ENCODE measurements at places on chromosomes 2 and 18.
A peak's percentile ranks its signal among the peaks of the same experiment; 100 is the strongest.

- no peak for DNase-seq
These were observed 175.4 kb downstream of the NRP2 start for GRCh38 chr2:205857520-205858237.

- DNase-seq: peak; percentile 14
These were observed 146.7 kb downstream of the TSN start for GRCh38 chr2:121902171-121902591.

DNA sequence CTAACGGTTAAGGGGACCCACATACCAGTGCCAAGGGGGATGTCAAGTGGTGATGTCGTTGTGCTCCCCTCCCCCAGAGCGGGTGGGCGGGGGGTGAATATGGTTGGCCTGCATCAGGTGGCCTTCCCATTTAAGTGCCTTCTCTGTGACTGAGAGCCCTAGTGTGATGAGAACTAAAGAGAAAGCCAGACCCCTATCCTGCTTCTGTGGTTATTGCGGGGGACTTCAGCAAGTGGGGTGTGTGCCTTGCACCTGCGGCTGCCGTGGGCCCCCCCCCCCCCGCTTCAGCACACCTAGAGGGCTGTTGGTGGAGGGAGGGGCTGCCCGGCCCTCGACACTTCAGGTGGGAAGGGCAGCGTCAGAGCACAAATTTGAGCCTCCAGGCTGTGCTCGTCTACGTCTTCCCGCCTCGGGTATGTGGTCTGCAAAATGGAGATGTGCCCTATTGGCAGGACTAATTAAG is 6.1 kb downstream of the CTDSP1 start:
- no peak for DNase-seq

GRCh38 chr2:28142386-28142785 is 250.3 kb upstream of the FOSL2 start:
- DNase-seq: no peak

DNA sequence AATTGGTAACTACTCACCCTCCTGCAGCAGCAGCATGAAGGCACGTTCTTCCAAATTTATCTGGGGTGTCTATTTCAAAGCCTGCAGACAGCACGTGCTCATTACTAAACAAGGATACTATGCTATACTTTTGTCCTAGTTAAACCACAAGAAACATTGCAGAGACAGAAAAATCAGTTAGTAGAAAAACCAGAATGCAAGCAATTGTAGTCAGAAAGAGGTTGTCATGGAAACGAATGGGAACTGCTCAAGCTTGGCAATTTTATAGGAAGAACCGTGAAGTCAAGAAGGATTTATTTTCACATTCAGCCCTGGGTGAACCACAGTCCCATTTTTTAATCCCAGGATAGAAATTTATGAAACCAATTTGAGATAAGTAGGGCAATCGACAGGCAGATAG is 162.2 kb upstream of the PGAP1 start:
- peak; percentile 68 for DNase-seq

- peak; percentile 89 for DNase-seq
These were observed 163.5 kb downstream of the UXS1 start for GRCh38 chr2:106030287-106031268.

GRCh38 chr2:197885587-197885986 is 81.2 kb downstream of the PLCL1 start:
- DNase-seq: no peak

- DNase-seq: no peak
These were observed 130.2 kb downstream of the SMAD2 start for GRCh38 chr18:47800248-47800647.

DNA sequence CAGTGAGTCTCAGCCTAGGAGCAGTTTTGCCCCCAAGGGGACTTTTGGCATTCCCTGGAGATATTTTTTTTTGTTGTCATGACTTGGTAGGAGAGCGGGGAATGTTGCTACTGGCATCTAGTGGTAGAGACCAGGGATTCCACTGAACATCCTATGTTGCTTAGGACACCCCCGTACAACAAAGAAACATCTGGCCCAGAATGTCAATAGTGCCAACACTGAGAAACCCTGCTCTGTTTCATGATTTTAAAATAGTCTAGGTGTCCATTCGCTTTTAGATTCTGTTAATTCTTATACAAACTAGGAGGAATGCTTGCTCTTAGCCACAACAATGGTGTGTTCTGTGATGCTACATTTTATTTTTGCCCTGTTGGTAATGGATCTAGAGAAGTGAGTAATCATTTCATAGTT is 225.8 kb upstream of the SIX3 start:
- peak; percentile 31 for DNase-seq

DNA sequence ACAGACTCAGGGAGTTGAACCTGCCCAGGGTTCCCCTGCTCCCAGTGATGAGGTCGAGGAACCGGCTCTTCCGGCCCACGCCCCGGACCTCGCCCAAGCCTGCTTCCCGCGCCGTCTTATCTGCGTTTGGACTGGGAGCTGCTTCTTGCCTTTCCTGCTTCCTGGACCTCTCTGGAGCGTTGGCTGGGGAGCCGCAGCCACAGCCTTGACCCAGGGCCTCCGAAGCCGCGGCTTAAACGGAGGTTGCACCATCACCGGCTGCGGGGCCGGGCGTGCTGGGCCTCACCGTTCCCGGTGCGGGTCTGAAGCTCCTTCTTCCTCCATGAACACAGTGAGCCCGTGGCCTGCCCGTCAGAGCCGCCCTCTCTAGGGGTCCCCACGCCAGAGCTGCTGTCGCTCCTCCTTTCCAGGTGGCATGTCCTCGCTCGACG is 13.3 kb downstream of the NTSR2 start:
- DNase-seq: peak; percentile 58

DNA sequence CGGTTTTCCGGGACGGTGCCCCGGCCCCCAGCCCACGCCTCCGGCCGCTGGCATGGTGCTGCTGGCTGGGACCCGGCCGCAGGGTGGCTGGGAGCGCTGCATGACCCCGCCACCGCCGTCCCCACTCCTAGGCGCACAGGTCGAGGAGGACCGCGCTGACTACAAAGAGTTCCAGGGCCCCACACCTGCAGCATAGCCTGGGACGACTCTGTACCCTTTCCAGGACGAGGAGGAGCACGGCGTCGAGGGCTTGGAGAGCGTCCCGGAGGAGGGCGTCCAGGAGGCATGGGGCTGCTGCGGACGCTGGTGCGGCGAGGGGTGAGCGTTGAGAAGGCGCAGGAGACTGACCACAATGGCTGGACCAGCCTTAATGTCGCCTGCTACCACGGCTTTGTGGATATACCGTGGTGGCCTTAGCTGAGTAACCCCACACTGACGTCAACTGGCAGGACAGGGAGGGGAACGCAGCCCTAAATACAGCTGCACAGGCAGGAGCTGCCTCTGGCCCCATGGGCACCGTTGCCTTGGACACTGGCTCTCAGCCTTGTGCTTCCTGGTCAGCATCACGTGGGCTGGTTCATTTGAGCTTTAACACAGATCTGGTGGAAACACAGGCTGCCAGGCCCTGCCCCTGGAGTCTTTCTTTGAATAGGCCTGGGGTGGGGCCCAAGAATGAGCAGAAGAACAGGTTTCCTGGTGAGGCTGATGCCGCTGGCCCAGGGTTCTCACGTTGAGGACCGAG is 40.9 kb upstream of the TRIM43B start:
- peak; percentile 70 for DNase-seq

- peak; percentile 42 for DNase-seq
These were observed 2.4 kb downstream of the SPRED2 start for GRCh38 chr2:65429786-65430602.

GRCh38 chr18:46301571-46301970 is 197.4 kb downstream of the HAUS1 start:
- no peak for DNase-seq

DNA sequence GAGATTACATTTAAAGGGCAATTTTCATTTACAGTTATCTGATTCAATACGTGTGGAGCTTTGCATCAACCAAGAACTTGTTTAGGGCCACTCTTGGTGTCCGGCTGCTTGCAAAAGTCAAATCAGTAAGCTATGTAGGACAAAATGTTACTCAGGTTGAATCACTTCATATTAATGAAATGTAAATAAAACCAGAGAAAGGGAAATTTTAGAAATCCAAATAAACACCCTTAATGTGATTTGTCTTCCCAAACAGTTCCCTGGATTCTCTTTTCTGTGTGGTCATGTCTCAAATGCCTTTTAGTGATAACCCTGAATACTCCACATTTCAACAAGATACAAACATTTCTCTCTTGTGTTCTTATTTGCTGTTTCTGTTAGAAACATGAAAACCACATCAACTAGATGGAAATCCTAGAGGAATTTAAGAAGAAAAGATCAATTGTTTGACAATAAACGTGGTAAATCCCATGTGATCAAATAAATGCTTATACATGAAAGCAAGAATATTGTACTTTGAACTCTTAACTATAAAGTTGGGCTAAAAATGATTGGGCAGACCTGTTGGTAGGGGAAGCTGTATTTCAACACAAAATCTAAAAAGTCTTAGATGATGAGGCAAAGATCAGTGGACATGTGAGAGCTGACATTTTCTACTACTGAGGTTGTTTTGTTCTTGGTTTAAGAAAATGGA is 101.3 kb downstream of the CDC42EP3 start:
- no peak for DNase-seq

GRCh38 chr2:16141641-16141921 is 201.2 kb downstream of the MYCN start:
- DNase-seq: no peak

DNA sequence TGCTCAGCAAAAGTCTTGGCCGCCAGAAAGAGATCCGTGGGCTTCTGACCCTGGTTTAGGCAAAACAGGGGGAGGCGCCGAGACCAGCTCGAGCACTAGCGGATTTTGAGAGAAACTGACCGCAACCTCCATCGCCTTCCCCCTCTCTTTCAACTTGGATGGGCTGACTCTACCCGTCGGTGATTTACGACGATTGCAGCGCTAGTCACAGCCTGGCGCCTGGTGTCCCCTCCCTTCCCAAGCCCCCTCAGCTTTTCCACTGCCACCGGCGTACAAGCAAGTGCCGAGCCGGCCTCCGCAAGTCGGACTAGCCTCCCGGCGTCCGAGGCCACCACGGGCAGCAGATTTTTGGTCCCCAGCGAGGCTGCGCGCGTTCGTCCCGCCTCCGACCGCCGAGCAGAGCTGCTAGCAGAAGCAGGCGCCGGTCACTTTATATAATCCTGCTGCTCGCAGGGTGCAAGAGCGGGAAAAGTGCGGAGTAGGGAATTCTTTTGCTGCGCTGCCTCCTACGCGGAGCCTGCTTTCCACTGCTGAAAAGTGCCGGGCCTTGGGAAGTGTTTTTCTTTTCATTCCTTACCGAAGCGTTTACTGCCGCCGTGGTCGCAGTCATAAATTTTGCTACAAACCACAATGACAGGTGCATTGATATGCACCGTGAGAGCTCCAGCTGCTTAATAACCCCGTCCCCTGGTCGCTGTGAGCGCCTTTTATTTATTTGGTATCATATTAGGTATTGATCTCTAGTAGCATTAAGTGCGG is 7.7 kb downstream of the HOXD3 start:
- DNase-seq: no peak

- no peak for DNase-seq
These were observed 107.3 kb downstream of the CABYR start for GRCh38 chr18:24246143-24246542.

- no peak for DNase-seq
These were observed 201.8 kb upstream of the ZNF521 start for GRCh38 chr18:25553631-25554263.

DNA sequence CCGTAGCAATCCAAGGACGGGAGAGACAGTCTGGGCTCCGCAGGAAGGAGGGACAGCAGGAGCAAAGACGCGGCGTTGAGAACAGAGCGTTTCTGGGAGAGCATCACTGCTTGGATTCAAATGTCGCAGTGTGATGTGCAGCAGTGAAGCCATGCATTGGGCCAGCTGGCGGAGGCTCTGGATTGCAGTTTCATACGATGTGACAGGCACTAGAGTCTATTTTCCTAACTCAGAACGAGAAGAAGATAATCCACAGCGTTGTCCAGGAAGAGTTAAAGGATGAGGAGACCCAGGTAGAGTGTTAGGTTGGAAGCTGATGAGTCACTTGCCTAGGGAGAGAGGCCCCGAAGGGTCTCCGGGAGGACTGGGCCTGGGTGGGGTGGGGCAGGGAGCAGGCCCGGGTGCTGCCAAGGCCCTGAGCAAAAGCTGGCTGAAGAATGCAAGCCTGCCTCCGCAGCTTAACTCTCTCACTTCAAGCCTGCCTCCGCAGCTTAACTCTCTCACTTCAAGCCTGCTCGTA is 17.7 kb upstream of the SEMA4C start:
- no peak for DNase-seq

DNA sequence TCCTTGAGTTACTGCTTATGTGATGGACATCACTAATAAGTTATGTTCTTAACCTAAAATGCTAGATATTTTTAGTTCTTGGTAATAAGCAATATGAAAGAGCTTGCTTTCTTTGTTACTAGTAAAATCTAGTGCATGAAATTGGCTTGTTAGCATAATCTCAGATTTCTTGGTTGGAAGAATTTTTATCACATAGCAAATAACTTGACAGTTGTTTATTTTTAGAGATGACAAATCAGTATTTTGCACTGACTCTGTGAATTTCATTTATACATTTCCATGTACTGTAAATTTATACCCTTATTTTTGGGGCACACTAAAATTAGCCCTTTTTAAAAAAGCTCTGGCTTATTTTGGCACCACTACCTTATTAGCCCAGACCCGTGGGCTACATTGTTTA is 45.6 kb downstream of the LCLAT1 start:
- DNase-seq: no peak

DNA sequence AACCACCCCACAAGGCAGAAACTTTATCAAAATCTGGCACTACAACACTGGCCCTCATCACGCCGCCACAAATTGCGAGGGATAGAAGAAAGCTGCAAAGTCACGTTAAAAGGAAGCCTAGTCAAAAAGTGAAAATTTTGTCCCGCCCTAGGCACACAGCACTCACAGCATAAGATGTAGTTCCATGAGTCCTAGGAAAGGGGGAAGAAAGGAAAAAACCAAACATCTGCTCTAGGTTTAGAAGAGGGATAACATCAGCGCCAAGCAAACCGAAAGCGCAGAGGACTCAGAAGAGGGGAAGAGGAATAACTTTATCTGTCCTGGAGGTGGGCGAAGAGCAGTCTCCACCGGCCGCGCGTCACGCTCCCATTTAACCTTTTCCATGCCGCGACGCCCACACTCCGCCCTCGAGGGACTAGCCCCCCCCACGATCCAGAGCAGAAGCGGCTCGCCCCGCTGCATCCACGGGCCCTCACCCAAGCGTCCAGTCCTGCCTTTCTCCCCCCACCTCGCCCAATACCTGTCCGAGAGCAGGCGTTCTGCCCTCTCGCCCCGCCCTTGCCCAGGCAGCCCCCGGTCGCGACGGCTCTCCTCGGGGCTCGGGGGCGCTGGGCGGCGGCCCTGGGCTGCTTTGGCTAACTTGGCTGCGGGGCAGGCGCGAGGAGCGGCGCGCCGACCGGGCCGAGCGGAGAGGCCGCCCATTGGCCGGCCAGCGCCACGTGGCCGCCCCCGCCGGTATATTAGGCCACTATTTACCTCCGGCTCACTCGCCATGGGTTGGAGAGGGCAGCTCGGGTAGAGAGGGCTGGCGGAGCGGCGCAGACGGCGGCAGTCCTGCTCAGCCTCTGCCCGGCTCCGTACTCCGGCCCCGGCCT is at the start of gene HOXD1:
Gene HOXD1, plus strand, starts transcription at position 770 of the 875 bp plus-strand sequence. CDS start 134 bp downstream, outside the sequence.
- no peak for DNase-seq

DNA sequence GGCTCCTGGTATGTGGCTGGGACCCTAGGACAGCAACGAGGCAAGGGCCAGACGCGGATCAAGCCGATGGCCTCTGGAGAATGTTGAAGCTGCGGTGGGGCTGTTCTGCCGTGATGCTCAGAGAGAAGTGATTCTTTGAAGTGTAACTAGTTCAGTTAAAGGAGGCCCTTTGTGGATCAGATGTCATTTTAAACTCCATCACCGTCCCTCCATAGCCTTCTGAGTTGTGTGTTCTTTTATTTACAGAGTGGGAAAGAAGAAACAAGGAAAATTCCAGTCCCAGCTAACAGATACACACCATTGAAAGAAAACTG is 403 bp downstream of the PNO1 start:
- no peak for DNase-seq

Measured in stomach (tissue), 19 donors.